ENCODE measurements at places on chromosomes 1 and 21. TPM values are rescaled to one million over a fixed set of nuclear protein-coding genes. Genes with fewer than 3 reads are reported as not detected.

The TNFRSF4 gene
- total RNA-seq, result 3.0 TPM

The GPA33 gene
- not detected for total RNA-seq

- DNase-seq, result no peak
- no peak overlapping the region for H3K4me3 ChIP-seq
- H3K27ac ChIP-seq, result no peak overlapping the region
- H3K4me1 ChIP-seq, result no peaks in the 10 kb centered on the region
Observed at GRCh38 chr1:42239041-42239440, 74.5 kb upstream of the GUCA2A start.

DNA sequence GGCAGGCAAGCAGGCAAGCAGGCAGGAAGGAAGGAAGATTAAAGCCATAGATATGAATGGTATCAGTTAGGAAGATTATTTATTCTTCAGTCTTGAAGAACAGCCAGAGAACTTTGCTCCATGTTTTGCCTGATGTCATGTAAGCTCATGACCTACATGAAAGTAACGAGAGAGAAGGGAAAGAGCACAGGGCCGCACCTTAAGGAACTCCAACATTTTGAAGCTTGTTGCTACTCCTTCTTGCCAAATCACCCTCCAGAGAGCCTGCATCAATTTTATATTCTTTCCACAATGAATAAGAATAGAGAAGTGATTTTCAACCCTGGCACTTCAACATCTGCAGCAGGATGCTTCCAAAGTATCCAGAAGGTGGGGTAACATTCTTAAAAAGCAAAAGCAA lies 78.0 kb upstream of the EFHD2 start:
- no peaks in the 10 kb centered on the region for H3K36me3 ChIP-seq
- no peaks in the 10 kb centered on the region for H3K27me3 ChIP-seq
- H3K27ac ChIP-seq, result no peak overlapping the region

GRCh38 chr1:36909946-36910725 lies 124.2 kb downstream of the GRIK3 start:
- H3K27ac ChIP-seq, result no peak overlapping the region
- H3K4me3 ChIP-seq, result no peak overlapping the region
- no peaks in the 10 kb centered on the region for H3K36me3 ChIP-seq
- H3K4me1 ChIP-seq, result no peaks in the 10 kb centered on the region

DNA sequence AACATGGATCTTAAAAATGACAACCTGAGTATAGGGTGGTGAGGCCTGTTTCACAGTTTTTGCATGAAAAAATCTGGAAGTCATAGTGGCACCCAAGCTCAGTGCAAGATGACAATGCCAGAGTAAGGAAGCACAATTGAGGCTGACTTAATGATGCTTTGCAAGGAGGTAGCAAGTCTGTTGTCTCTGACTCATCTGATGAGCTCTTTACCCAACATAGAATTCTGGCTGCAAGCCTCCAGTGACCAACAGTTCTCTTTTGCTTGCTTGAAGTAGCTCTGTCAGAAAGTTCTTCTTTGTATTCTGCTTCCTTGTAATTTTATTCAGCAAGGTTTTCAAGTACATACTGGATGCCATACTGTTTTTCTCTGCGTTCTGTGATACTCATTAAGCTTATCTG lies 117.1 kb downstream of the FOXD2 start:
- no peak overlapping the region for H3K4me3 ChIP-seq
- no peak for DNase-seq
- H3K4me1 ChIP-seq, result no peaks in the 10 kb centered on the region
- H3K27me3 ChIP-seq, result no peaks in the 10 kb centered on the region
- H3K27ac ChIP-seq, result no peak overlapping the region
- H3K36me3 ChIP-seq, result no peaks in the 10 kb centered on the region

DNA sequence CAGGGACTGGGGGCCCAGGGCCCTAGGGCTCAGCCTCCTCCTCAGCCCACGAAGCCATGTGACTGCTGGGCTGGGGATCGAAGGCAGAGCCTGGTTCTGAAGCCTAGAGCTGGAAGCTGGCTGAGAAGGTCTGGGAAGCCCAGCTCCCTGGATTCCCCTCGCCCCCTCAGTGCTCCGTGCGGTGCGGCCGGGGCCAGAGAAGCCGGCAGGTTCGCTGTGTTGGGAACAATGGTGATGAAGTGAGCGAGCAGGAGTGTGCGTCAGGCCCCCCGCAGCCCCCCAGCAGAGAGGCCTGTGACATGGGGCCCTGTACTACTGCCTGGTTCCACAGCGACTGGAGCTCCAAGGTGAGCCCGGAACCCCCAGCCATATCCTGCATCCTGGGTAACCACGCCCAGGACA lies 9.1 kb downstream of the ADAMTSL4 start:
- H3K27ac ChIP-seq, result peak overlapping the region; percentile 100
- H3K4me3 ChIP-seq, result no peak overlapping the region
- no peak for DNase-seq
- peaks cover 19% of the 10 kb centered on the region for H3K4me1 ChIP-seq
- H3K36me3 ChIP-seq, result no peaks in the 10 kb centered on the region
- no peaks in the 10 kb centered on the region for H3K27me3 ChIP-seq

DNA sequence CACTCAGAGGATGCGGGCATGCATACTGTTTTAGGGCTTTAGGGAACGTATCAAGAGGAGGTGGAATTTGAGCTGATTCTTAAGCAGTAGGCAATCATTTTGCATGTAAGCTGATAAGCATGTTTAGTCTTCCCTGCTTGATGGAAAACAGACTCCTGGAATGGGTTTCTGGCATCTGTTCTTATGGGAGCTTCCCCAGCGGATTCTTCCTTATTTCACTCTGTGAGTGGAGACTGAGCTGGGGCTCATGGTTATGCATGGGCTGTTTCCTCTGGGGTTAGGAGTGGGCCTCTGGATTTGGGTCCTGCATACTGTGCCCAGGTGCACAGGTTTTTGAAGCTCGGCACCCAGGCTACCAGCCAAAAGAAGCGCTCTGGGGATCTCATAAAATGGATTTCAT lies 93.4 kb downstream of the DIRAS3 start:
- H3K4me3 ChIP-seq, result no peak overlapping the region
- H3K27ac ChIP-seq, result no peak overlapping the region
- H3K4me1 ChIP-seq, result no peaks in the 10 kb centered on the region

The HSPA6 gene
- 4.9 TPM for total RNA-seq

GRCh38 chr1:160091666-160092223 lies 6.7 kb downstream of the IGSF8 start:
- no peaks in the 10 kb centered on the region for H3K4me1 ChIP-seq
- H3K27me3 ChIP-seq, result no peaks in the 10 kb centered on the region
- no peak overlapping the region for H3K27ac ChIP-seq
- DNase-seq, result no peak
- peaks cover 7% of the 10 kb centered on the region for H3K36me3 ChIP-seq

- no peaks in the 10 kb centered on the region for H3K27me3 ChIP-seq
- DNase-seq, result no peak
- peak overlapping the region; percentile 41 for H3K27ac ChIP-seq
- no peaks in the 10 kb centered on the region for H3K36me3 ChIP-seq
- no peaks in the 10 kb centered on the region for H3K4me1 ChIP-seq
Observed at GRCh38 chr1:204331847-204332487, 27.8 kb downstream of the PLEKHA6 start.

GRCh38 chr1:46400421-46400820 lies 6.3 kb downstream of the FAAH start:
- H3K4me3 ChIP-seq, result no peak overlapping the region
- DNase-seq, result no peak
- H3K36me3 ChIP-seq, result no peaks in the 10 kb centered on the region
- peak overlapping the region; percentile 22 for H3K27ac ChIP-seq
- H3K27me3 ChIP-seq, result no peaks in the 10 kb centered on the region

GRCh38 chr1:51435878-51436277 lies 83.2 kb downstream of the EPS15 start:
- H3K4me3 ChIP-seq, result no peak overlapping the region
- DNase-seq, result no peak
- H3K4me1 ChIP-seq, result no peaks in the 10 kb centered on the region
- H3K27ac ChIP-seq, result no peak overlapping the region

DNA sequence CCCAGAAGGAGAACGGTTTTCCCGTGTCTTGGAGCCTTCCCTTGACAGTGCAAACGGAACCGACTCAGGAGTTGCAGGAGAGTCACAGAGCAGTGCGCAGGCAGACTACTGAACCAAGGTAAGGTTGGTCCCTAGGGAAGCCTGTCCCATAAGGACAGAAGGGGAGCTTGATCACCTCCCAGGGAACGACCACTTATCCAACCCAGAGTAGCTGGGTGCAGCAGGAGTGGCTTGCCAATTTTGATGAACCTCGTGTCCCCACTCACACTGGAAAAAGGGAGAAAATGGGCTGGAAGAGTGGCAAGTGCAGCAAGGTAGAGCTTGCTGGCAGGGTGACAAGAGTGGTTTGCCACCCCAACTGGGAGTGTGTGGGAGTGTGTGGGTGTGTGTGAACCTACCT lies 95.1 kb downstream of the LIPI start:
- H3K27me3 ChIP-seq, result no peaks in the 10 kb centered on the region
- no peaks in the 10 kb centered on the region for H3K4me1 ChIP-seq
- H3K36me3 ChIP-seq, result no peaks in the 10 kb centered on the region
- no peak overlapping the region for H3K4me3 ChIP-seq
- H3K27ac ChIP-seq, result no peak overlapping the region
- no peak for DNase-seq

- H3K27ac ChIP-seq, result no peak overlapping the region
- no peaks in the 10 kb centered on the region for H3K27me3 ChIP-seq
- no peaks in the 10 kb centered on the region for H3K36me3 ChIP-seq
- H3K4me1 ChIP-seq, result no peaks in the 10 kb centered on the region
Observed at GRCh38 chr1:64292399-64292798, 89.0 kb downstream of the UBE2U start.

The B3GALNT2 gene
- 29.1 TPM for total RNA-seq

The TEX38 gene
- 30.6 TPM for total RNA-seq

The C1orf185 gene
- not detected for total RNA-seq

GRCh38 chr1:224744521-224744920 lies 128.4 kb downstream of the CNIH3 start:
- H3K36me3 ChIP-seq, result no peaks in the 10 kb centered on the region
- H3K4me3 ChIP-seq, result no peak overlapping the region
- no peaks in the 10 kb centered on the region for H3K4me1 ChIP-seq
- H3K27ac ChIP-seq, result no peak overlapping the region
- H3K27me3 ChIP-seq, result no peaks in the 10 kb centered on the region

DNA sequence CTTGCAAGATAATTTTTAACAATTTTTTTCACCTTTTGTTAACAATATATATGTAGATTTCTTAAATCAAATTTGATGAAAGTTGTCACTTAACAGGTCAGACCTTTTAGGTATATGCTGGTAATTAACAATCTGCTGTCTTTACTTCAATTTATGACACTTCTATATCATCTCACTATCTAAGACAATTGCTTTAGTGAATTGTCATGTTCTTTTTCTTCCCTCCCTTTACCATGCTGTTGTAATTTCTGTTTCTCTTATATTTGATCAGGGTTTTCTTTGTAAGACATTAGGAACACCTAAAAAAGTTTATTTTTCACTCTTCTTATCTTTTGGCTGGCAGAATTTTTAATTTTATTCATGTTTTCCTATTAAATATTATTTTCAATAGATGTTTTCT lies 2.0 kb downstream of the IFI16 start:
- H3K36me3 ChIP-seq, result no peaks in the 10 kb centered on the region
- H3K4me3 ChIP-seq, result no peak overlapping the region
- no peak overlapping the region for H3K27ac ChIP-seq
- no peak for DNase-seq

GRCh38 chr1:65508051-65508450 lies 87.6 kb downstream of the LEPR start:
- H3K27ac ChIP-seq, result no peak overlapping the region
- H3K4me3 ChIP-seq, result no peak overlapping the region
- no peaks in the 10 kb centered on the region for H3K4me1 ChIP-seq
- H3K27me3 ChIP-seq, result no peaks in the 10 kb centered on the region
- DNase-seq, result no peak

GRCh38 chr1:39368045-39368444 lies 123.4 kb upstream of the BMP8A start:
- DNase-seq, result no peak
- no peaks in the 10 kb centered on the region for H3K27me3 ChIP-seq
- no peak overlapping the region for H3K27ac ChIP-seq
- no peak overlapping the region for H3K4me3 ChIP-seq

DNA sequence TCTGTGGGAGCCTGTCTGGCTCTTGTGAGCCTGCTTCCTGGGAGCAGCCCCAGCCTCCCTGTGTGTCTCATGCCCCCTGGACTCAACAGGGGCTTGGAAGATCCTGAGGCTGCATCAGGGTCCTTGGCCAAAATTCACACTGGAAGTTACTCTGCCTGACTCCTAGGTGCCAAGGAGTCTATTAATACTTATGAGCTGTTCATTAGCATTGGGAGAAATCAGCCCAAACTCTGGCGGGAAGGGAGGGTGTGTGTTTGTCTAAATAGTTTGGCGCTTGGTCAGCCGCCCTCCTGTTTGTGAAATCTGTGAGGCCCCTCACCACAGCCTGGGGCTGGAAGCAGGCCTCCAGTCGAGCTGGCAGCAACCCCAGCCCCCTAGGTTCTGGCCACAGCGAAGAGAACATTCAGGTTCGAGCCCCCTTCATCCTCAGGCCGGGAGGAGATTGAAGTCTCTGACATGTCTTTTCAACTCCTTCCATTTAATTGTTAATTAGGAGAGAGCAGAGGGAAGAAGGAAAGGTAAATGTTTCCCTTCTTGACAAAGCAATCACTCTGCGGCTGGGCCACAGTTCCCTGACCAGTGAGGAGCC lies 82.1 kb upstream of the F3 start:
- H3K27me3 ChIP-seq, result no peaks in the 10 kb centered on the region
- H3K4me1 ChIP-seq, result peaks cover 7% of the 10 kb centered on the region
- H3K36me3 ChIP-seq, result no peaks in the 10 kb centered on the region
- no peak for DNase-seq
- no peak overlapping the region for H3K27ac ChIP-seq

The PUSL1 gene
- 36.9 TPM for total RNA-seq

DNA sequence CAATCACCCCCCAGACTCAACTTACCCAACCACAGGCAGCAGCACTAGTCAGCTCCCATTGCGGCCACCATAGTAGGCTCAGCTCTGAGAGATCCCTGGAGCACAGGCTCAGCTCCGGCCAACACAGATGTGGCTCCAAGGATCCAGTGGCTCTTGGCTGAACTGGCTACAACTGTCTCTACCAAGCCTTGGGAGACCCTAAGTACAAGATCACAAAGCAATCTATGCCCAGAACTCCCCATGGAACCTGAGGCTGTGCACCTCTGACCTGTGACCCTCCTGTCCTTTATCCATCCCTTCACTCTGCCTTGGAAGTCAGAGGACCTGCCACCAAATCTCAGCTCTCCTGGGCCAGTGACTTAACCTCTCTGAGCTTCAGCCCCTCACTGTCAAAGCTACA lies 61.8 kb upstream of the GJB5 start:
- no peak overlapping the region for H3K4me3 ChIP-seq
- H3K27me3 ChIP-seq, result peaks cover 6% of the 10 kb centered on the region
- no peak overlapping the region for H3K27ac ChIP-seq
- H3K4me1 ChIP-seq, result no peaks in the 10 kb centered on the region
- H3K36me3 ChIP-seq, result no peaks in the 10 kb centered on the region

DNA sequence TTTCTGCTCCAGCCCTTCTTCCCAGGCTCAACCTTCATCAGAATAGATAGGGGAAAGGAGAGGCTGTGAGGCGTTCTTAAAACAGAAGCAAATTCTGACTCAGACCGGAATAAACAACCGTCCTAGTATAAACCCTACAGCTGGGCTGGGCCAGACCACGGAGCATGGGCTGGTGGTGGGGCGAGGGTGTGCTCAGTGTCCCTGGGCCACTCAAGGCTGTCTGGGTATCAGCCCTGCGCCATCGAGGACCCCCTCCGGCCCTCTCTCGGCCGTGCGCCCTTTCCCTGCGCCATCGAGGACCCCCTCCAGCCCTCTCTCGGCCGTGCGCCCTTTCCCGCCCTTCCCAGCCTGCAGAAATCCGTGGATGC lies 36.0 kb downstream of the CAPN2 start:
- H3K4me1 ChIP-seq, result peaks cover 4% of the 10 kb centered on the region
- H3K27me3 ChIP-seq, result no peaks in the 10 kb centered on the region
- peak overlapping the region; percentile 33 for H3K27ac ChIP-seq
- peak overlapping the region; percentile 31 for H3K4me3 ChIP-seq
- H3K36me3 ChIP-seq, result no peaks in the 10 kb centered on the region
